ENCODE measurements at places on chromosomes 12 and 14.

DNA sequence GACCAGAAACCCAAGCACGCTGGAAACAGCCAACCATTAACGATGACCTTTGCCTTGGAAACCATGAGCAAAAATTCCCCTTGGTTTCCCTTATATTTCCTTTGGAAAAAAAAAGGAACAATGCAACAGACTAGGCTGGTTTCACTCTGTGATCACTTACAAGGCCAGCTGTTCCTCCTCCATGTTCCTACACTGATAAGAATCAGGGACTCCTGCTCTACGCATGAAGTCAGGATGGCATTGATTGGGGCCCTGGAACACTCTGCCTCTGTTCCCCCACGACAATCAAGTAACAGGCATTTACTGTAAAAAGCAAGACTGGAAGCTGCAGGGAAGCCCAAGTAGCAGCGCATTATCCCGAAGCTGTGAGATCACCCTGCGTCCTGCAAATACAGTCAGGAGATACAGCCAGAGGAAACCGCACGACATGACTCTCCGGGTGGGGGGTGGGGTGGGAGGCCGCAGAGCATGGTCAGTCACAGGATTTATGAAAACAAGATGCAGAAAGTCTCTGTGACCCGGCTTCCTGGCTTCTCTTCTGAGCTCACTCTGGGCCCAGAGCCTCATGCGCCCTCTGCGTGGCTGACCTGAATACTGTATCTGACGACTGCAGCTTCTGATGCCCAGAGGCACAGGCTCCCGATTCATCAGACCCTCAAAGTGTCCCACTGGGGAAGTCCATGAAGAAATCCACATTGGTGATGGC, 31.1 kb downstream of the SSH1 start:
- DNase-seq, result no peak

GRCh38 chr12:3493859-3494176, 2.8 kb downstream of the PRMT8 start:
- no peak for DNase-seq

- no peak for DNase-seq
Measured at GRCh38 chr14:38255673-38256532, at the start of gene CLEC14A. Gene CLEC14A (minus strand): TSS chr14:38256093. CDS start chr14:38256022, 71 bp downstream.

- no peak for DNase-seq
Measured at GRCh38 chr12:92002673-92003382, 142.8 kb downstream of the BTG1 start.

DNA sequence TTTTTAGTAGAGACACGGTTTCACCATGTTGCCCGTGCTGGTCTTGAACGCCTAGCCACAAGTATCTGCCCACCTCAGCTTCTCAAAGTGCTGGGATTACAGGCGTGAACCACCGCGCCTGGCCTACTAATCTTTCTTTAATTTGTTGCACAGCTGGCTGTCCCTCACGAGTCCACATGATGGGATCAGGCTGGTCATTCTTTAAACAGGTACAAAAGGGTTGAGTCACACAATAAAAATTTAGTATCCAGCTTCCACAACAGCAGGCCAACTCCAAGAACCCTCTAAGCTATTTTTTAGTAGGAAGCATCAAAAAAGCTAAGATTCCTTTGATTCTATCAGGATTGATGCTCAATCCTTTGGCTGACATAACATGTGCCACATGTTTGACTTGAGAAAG, 17.8 kb downstream of the SINHCAF start:
- no peak for DNase-seq

DNA sequence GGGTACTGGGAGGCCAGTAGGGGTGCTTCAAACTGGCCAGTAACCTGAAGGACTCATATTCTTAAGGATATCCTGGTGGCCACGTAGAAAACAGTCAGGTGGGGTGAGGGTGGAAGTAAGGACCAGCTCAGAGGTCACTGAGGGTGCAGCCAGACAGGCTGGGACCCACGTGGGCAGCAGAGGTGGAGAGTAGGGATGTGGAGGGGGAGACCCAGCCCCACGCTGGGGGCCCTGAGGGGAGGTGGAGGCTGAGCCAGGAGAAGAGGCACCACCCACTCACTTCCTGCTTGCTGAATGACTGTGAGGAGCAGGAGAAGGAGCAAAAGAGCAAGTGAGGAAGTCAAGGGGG, 12.6 kb upstream of the SERPINA3 start:
- no peak for DNase-seq

DNA sequence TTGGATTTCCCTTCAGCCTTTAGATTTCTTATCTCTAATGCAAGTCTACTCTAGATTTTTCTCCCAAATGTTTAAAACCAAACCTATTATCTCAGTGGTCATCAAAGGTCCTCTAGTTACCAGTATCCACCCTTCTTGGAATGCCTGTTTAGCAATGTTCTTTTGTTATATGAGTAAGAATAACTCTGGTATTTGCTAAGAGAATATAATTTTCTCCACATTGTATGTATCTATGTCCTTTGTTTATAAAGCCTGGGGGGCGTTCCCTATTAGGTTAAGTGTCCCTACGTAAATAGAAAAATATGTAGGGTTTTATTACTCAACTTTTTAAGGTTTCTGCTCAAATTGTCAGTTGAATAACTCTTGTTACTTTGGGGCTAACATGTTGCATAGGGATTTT, 27.3 kb downstream of the PPM1A start:
- DNase-seq, result no peak

DNA sequence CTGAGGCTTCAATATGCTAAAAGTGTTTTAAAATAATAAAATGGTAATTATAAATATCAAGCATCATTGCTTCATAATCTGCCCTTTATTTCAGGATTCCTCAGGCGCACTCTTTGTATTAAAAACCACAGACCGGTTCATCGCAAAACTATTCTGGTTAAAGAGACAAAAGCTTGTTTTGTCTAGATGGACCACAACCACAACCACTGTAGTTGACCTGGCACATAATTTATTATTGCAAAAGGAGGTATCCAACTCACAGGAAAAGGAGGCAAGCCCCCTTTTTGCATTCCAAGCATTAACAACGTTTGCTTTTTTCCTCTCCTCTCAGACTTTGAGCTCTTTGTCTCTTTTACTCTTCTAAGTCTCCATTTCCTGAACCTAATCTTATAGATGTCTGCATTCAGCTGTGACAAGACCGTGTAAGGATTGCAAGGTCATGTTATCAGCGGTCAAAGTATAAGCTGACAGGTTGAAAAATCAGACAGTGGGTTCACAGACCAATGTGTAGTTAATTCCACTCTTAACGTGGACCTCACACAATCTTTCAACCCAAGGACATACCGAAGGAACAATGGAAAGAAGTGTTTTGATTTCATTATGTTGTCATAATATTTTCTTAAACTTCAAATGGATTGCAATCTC, 1057.6 kb downstream of the GALC start:
- DNase-seq, result no peak

DNA sequence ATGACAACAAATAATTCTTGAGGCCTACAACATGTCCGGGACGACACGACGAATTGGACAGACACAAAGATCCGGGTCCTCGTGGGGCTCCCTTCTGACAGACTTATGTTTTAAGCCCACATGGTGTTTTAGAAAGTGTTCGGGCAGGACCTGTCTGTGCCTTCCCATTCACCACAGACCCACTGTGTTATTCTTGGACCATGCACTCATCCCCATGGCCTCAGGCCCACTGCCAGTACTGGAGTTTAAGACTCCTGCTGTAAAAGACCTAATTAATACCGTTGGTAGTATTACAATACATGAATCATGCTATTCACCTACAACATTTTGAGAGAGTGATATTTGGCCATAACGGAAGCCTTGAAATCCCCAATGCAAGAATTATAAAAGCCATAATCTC, 20.0 kb downstream of the SLC15A4 start:
- DNase-seq, result no peak

GRCh38 chr14:70514168-70515069, 20.4 kb downstream of the ADAM20 start:
- no peak for DNase-seq

DNA sequence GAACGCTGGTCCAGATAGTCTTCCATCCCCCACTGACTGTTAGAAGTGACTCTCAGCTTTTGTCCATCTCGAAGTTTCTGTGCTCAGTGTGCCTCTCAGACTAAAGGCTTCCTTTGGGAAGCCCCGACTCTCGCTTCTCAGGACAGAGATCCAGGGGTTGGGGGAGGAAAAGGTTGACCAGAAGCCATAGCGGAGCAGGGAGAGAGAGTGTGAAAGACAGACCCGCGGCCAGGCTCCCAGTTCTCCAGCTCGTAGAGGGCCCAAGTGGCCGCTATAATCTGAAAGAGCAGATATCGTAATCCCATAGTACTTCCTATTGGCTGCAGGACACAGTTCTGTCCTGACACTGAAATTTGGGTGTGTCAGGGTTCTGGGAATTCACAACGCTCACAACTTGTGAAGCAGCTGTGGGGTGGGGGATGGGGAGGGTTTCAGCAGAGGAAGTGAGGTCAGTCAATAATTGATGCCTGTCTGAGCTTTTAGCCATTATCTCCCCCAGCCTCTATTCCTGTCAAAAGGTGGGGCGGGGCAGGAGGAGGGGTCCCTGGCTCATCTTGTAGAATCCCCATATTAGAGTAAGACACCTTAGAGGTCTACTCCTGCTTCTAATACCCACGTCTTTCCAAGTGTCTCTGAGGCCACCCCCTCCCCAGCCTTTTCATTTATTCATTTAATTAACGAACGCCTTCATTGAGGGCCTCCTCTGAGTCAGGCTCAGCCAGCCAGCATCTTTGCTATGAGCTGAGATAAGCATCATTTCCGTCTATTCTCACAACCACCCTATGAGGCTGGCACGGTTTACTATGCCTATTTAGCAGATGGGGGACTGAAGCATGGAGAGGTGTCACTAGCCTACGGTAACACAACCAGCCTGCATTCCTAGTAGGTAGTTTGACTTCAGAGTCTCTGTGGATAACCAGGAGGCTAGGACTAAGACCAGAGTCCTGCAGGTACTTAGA, 1.6 kb upstream of the ACVRL1 start:
- DNase-seq, result no peak

Measured in activated CD8-positive, alpha-beta memory T cell treated with anti-CD3 and anti-CD28 coated beads, Interleukin-2, amount 50 U/mL, for 4 hours (primary cell).